ENCODE measurements at places on chromosomes 2 and 18.

- no peak for DNase-seq
Observed at GRCh38 chr2:1505031-1505441, 91.8 kb downstream of the TPO start.

GRCh38 chr2:96233880-96234316, 25.3 kb upstream of the STARD7 start:
- DNase-seq: no peak

DNA sequence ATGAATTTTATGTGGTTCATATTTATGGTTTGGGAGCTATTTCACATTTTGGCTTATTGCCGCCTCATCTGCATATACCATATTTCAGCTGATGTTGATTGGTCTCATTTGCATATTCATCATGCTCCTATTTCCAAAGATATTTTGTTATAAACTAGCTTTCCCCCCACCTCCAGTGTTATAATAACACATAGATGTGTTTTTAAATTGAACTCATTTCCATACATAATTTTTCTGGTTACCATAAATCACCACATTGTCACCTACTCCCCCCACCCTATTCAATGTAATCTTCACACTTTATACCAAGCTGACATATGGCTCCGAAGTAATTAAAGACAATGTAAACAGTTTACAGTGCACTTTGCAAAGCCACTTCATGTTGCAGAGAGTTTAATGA, 101.2 kb downstream of the FSHR start:
- DNase-seq: no peak

DNA sequence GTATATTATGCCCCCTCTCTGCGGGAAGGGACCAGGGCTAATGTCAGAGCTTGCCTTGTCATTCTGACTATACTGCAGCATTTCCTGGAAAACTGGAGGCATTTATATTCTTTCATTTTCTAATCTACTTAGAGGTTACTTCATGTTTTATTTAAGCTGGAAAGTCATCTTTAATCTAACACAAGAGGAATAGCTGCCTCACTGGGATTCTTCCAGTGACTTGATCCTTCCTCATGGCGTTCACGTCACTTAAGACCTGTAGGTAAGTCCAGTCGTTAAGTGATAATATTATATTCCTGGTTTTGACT, 727.6 kb upstream of the DDX18 start:
- no peak for DNase-seq

DNA sequence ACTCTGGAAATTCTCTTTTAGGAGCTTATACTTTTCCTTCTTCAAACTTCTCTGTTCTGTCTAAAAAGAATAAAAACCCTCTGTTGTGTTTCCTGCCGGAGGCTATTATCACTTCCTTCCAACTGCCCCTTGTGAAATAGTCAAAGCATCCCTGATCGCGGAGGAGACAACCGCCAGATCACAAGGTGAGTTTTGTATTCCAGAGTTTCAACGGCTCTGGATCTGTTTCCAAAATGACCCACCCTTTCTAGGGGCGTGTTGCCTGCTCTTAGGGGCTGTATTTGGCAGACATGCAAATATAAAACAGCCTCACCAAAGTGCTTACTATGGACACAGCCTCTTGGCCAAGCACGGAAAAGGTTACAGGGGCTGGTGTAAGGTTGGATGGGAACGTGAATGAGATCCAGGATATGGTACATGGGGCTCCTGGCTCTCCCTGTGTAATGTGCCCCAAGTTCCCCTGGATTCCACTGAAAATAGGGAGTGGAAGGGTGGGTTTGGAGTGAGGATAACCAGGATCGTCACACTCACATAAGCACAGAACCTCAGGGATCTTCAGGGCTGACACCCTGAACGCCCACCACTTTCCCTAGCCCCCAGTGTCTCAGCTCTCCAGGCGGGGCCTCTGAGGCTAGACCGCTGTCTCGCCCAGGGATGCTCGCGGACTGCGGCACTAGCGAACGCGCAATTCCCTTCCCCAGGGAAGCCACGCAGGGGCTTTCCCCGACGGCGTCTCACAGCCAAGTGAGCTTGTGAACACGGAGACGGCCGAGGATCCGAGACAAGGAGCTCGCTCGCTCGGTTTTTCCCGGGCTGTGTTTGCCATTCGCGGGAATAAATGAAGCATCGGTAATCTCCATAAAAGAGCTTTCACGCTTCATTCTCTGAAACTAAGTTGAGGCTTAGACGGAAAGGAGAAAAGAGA, 14.4 kb downstream of the EN1 start:
- DNase-seq: no peak

GRCh38 chr2:208493186-208493585, 86.6 kb downstream of the PTH2R start:
- DNase-seq: no peak

DNA sequence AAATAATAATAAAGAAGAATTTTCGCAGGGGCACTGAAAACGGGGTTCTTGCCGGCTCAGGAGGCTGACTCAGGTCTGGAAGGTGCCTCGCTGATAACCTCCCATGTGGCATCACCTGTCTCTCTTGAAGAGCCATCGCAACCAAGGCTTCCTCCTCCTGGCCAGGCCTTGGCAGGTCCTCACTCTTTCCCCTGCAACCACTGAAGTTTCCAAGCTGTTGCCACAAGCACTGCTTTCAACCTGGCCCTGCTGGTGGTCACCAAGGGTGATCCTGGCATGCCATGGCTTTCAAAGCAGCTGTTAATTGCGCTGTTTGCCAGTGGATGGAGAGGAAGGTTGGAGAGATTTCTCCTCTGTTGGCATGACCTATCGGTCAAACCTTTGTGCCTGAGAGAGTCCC, 163.6 kb upstream of the COPS8 start:
- no peak for DNase-seq

DNA sequence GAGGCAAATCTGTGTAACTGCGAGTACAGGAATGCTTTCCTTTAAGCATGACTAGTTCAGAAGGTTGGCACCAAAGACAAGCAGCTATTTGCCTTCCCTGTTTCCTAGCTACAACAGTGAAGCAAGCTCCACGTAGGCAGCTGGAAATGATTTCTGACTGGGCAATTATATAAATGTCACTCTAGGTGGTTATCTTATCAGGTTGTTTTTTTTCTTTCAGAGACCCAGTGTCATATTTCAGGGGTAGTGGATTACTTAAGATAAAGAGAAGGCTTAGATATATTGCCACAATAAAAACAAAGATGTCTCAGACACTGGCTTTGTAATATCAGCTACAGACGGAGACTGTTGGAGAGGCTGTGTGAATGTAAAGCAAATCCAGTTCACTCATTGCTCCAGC, 748.9 kb upstream of the NXPH2 start:
- no peak for DNase-seq

GRCh38 chr2:96527286-96528005, 9.1 kb upstream of the ARID5A start:
- peak; percentile 40 for DNase-seq

DNA sequence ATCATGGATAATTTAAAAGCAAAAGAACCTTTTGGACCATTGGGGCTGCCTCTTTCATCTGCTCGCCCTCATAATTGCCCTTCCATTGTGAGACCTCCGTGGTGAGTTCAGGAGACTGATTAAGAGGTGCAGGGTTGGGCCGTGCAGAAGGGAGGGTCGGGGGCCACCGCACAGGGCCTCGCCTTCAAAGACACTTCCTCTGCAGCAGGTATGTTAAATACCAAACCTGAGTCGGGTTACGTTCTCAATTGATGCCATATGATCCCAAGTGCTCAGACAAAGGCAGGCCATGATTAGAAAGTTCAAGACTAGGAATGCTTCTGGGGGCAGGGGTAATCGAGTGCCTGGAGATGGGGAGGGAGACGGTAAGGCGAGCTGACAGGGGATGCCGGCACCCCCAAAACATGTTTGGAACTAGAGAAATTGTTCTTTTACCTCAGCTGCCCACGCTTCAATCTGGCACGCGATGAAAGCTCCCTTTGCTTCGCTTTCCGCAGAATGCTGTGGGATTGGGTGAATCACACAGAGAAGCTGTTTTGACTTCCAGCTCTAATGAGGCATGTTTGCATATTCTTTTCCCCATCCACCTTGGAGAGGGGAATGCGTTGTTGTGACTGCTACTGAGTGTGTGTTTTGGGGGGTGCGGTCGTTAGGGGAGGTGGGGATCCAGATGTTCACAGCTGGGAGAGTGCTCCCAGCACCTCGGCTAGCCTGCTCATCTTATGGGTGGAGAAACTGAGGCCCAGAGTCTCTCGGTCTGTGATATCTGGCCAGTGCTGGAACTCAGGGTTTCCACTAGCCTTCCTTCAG, 309.1 kb downstream of the MYCN start:
- no peak for DNase-seq

GRCh38 chr2:239858179-239858578, 167.0 kb downstream of the NDUFA10 start:
- DNase-seq: no peak

GRCh38 chr2:207403141-207403540, 126.6 kb upstream of the CREB1 start:
- DNase-seq: no peak

DNA sequence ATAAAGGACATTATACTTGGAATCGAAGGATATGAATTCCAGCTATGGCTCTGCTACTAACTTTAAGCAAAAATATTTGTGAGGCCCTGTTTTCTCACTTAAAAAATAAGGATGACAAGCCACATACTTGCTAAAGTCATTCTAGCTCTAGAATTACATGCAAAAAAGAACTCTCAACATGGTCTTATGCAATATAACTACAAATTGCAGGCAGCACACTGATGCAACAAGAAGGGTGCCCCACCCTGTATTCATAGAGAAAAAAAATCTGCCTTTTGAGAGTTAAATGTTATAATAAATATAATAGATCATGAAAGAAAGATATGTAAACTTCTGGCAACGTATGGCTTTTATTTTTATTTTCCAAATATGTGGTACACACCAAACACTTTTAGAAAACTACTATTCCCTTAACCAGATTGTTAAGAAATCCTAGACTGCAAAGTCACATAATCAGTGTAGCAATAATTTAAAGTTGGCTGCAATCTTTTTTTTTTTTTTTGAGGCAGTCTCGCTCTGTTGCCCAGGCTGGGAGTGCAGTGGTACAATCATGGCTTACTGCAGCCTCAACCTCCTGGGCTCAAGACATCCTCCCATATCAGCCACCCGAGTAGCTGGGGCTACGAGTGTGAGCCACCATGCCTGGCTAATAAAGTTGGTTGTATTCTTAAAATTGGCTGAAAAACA, 40.2 kb upstream of the WDSUB1 start:
- no peak for DNase-seq

DNA sequence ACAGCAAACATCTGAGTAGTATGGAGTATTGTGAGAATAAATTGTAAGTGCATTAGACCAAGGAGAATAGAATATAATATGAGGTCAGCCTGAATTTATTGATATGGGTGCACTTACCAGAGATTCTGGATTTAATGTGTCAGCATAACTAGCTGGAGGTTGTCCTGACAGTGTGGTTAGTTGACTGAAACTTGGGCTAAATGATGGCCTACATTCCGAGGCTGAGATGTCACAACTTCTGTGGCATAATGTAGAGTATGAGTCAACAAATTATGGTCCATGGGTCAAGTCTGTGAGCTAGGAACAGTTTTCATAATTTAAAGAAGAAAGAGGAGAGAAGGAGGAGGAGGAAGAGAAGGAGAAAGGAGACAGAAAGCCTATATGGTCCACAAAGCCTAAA, 127.6 kb downstream of the QPCT start:
- no peak for DNase-seq

DNA sequence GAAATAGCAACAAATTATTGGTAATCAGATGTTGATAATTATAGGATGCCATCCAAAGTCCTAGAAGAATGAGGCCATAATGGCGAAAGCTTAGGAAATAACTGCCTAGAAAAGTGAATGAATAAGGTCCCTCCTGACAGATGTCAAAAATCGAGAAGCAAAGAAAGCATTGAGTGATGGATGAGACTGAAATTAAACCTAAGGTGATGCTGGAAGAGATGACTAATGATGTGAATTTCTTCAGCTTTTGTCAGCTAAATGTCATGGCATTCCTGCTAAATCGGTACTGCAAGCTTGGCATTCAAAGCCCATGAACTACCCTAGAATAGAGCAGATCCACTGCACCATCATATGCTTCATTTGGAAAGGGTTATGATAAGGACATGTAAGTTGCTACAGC, 74.8 kb upstream of the RGPD4 start:
- no peak for DNase-seq

DNA sequence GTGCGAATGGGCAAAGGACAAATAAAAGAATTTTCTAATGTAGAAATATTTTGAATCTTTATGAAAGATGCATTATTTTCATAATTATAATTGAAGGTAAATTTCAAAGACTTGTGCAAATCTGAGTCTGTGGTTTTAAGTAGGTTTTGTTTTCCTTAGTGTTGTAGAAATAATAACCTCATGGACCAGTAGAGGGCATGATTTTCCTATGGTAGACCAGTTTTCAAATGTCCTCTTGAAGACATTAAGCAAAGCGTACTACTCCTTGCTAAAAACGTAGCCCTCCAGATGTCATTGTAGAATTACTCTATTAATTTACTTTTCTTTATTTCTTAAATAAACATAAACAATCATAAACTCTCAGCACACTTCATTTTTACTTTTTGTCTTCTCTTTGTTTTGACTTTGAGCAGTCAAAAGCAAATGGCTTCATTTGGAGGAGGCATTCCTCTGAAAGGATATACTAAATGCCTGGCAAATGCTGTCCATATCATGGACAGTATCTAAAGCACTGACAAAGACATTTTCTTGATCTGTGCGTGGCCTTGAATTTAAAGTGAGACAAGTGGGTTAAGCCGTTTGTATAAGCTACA, 85.8 kb upstream of the FAM237A start:
- DNase-seq: no peak

DNA sequence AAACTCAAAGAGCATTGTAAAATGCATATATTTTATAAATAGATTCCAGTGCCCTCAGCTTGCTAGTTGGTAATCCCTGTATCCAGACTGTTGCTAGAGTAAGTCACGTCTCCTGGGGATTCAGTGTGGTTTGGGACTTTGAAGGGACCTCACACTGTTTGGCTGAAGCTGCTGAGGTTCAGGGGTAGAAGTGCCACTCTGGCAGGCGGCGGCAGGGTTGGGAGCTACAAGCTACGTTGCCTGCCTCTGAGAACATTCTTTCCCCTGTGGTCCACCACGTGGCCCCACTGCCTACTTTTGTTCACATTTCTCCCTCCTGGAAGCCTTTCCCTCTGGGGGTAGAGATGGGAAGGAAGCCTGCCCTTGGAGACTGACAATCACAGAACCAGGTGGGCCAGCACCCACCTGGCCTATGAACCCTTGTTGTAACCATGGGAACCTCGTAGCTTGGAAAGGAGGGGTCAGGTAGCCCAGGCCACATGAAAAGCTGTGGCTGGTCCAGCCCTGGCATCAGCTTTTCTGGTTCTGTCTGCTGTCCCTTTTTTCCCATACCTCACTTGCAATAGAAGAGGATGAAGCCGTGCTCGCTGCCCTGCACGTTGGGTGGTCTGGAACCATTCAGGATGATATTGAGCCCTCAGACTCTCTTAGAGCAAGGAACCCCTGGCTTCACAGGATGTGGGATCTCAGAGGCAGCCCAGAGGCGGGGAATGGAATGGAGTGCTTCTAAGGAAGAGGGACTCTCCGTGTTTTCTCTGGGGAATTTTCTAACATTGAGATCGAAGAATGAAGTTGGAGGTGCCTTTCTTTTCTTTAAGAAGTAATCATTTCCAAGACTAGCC, 2.9 kb downstream of the RNF144A start:
- DNase-seq: no peak

DNA sequence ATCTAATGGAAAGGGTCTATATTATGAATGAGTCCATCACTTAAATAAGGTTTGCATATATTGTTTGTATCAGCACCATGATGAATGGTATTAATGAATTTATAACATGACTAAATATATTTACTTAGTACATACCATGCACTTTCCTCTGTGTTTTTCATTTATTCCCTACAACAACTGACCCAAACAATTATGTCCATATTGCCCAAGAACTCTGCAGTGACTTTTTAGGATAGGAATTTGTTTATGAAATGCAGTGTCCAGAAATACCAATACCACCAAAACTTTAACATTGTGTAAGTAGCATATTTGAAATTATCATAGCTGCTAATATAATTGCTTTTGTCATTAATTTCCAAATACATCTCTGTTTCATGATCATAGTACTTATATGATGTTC, 119.7 kb downstream of the WDR7 start:
- DNase-seq: no peak

Data from activated CD8-positive, alpha-beta memory T cell treated with anti-CD3 and anti-CD28 coated beads for 1 hour (primary cell).